ENCODE measurements at places on chromosomes 6 and 20.

- DNase-seq: no peak
Measured at GRCh38 chr6:84273048-84273809, 45.8 kb upstream of the CEP162 start.

DNA sequence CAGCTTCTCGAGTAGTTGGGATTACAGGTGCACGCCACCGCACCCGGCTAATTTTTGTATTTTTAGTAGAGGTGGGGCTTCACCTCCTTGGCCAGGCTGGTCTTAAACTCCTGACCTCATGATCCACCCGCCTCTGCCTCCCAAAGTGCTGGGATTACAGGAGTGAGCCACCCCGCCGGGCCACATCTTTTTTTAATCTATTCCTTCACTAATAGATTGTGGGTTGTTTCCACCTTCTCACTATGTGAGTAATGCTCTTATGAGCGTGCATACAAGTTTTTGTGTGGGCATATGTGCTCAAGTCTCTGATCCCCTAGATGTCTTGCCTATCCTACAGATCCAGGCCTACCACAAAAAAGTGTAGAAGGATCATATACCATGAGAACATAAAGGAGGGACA lies 30.7 kb downstream of the CARMIL1 start:
- no peak for DNase-seq

- no peak for DNase-seq
Measured at GRCh38 chr20:59211208-59211765, 47.7 kb downstream of the ZNF831 start.

GRCh38 chr6:422433-423054 lies 31.0 kb downstream of the IRF4 start:
- peak; percentile 60 for DNase-seq

DNA sequence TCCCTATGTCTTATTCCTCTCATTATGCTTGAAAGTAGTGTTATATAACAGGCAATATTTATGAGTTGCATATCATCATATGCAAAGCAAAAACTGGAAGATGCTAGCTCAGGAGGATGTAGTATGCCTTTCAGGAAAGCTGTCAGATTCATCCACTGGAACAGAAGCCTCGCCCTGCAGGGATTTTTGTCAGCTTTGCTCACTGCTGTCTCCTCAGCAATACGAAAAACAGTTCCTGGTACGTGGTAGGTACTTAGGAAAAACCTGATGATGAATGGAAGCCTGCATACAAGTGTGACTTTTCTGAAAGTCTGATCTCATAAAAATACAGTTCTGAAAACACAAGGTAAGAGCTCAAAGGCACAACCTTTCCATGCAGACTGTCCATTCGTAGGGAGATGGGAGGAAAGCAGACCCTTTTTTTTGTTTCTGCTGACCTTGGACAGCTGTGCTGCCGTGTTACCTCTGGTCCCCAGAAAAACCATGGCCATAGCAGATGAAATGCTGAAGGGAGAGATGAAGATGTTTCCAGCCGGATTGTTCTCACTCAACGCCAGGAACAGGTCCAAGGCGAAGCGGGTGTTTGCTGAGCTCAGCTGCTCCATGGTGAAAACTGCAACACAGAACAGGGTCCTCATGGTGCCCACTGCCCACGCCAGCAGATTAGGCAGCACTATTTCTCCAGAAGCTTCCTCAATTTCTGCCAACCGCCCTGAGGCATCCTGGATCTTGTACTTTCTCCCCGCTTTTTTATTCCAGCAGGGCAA lies 1.5 kb downstream of the SERPINB1 start:
- no peak for DNase-seq

DNA sequence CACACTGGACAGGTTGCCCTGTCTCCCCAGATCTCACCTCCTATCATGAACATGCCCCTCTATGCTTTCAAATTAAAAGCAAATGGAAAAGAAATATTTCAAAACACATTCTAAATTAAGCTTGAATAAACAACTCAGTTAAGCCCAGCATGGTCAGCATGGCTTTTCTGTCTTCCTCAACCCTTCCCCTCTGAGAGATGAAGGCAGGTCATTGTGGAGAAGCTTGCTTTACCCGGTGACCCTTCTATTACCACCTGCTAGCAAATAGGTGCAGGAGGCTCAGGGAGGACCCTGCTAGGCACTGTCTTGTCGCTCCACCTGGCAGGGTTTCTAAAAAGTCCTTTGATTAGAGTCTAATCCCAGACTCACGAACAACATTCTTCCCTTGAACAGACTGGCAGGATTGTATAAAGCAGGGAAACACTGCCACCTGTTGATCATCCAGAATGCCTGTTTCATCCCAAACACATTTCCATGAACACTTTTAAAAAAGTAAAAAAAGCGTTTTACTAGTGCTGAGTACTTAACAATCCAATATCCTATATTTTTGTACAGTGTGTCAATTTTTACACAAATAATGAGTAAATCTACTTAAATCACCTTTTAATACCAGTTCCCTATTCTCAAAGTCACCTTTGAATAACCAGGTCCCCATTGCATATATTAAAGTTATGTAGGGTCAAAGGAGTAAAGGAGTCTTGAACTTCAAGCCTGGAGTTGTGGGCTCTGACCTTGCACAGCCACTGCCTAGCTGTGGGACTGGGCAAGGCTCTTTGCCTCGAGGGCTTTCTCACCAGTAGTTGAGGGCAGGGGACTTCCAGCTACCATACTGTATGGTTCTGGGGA lies 75.5 kb downstream of the GPR6 start:
- no peak for DNase-seq

DNA sequence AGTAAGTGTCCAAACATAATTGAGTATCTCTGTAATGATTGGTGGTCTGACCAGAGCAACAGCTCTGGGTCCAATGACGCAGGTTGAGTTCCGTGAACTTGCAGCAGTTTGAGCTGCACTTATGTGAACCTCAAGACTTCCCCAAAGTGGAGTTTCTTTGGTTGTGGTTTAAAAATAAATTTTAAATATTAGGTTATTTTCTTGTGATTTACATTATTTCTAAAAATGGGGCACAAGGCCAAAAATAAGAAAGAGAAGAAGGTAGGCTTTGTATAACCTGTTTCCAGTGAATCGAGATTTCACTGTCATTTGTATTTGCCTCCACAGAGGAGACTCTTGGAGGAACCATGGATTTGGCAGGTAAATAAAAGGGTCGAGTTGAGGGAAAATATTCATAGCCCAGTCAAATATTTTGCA lies 166.4 kb upstream of the ZNF217 start:
- no peak for DNase-seq

DNA sequence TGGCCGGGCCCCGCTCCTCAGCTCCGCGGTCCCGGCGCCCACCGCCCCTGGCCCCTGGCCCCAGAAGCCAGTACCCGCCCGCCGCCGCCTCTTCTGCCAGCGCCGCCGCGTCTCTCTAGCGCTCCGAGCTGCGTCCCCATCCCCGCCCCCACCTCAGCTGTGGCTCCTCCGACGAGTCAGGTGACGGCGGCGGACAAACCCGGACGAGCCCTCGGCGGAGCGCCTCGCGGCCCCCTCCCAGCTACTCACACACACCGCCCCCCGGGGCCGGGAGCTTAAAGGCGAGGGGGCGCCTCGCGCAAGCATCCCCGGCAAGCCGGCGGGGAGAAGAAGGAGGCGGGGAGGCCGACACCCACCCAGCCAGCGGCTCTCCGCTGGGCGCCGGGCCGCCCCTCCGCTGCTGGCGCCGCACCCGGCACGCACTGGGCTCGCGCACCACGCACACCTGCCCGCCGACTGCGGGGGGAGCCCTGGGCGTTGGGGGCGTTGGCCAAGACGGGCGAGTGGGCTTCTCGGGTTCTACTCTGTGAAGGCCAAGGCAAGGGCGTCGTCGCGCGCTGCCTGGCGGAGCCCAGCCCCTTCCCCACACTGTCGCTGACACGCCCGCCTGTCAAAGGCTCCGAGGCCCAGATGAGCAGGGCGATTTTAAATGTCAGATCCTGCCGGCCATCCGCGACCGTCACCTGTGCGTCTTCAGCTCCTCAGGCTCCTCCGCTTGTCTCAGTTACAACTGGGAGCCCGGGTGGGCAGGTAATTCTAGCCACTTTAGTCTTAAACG lies at the start of gene SNAP91:
TSS of gene SNAP91 (minus strand) at position 132 of the 778 bp plus-strand sequence. CDS start 1,174 bp downstream, outside the sequence.
- DNase-seq: no peak

GRCh38 chr6:20292905-20293304 lies 80.6 kb upstream of the MBOAT1 start:
- no peak for DNase-seq

- DNase-seq: peak; percentile 55
Measured at GRCh38 chr6:3410385-3411360, 46.2 kb downstream of the SLC22A23 start.

GRCh38 chr20:48335308-48336050 lies 492.3 kb downstream of the PREX1 start:
- no peak for DNase-seq

GRCh38 chr6:156378853-156379252 lies 398.3 kb upstream of the ARID1B start:
- DNase-seq: no peak

- DNase-seq: no peak
Measured at GRCh38 chr6:73182021-73182607, 43.2 kb downstream of the KHDC1L start.

DNA sequence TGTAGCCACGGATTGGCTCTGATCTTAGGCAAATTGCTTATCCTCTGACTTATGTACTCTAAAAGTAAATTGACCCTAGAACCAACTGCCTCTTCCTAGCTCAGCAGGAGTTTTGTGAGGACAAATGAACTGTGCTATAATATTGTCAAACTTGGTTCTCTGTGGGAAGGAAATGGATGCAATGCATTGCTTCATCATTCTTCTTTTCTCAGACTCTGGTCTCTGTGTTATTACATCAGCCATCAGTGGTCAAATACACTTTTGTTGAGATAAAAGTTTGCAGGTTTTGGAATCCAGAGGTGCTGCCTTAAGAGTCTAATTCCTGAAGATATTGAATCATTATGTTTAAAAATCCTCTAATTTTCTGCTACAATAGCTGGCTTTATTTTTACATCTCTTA lies 64.9 kb downstream of the SLC24A3 start:
- DNase-seq: no peak

GRCh38 chr20:39523405-39523804 lies 561.3 kb downstream of the DHX35 start:
- no peak for DNase-seq

DNA sequence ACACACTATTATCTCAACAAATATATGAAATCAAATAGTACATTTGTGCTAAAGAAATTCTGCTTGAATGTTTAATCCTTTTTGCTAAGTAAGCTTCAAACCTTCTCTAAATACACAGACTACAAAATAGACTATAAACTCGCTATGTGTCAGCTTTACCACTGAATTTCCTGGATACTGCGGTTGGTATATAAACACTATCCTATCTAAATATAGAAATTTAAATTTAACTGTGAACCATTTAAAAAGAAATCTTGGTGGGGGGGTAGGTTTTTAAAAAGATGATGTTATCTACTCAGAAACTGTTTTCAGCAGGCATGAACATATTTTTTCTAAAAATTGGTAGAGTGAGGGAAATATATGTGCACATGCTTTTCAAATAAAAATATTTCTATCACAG lies 306.5 kb upstream of the RUNX2 start:
- DNase-seq: no peak

GRCh38 chr20:63219866-63220521 lies 4.1 kb upstream of the YTHDF1 start:
- no peak for DNase-seq

- no peak for DNase-seq
Measured at GRCh38 chr20:18831830-18832499, 18.4 kb downstream of the SCP2D1 start.

DNA sequence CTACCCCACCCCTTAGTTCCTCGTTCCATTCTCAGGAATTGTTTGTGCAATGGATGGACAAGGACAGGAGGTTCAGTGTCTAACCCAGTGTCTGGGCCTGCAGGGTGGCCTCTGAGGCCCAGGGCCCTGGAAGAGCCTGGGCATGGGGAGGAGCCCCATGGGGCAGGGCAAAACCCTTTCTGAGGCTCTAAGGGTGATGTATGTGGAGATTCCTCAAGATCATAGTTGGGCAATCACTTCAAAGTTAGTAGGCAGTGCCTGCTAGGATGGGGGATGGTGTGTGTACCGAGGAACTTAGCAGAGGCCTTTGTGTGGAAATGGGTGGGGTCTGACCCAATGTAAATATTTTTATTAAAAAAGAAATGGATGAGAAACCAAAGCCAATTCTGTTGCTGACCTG lies 6.7 kb upstream of the C2 start:
- no peak for DNase-seq

GRCh38 chr6:150747155-150747554 lies 118.3 kb upstream of the MTHFD1L start:
- DNase-seq: no peak

- no peak for DNase-seq
Measured at GRCh38 chr20:48146877-48147276, 361.6 kb upstream of the SULF2 start.

- no peak for DNase-seq
Measured at GRCh38 chr6:56659721-56660380, 17.2 kb upstream of the DST start.

- no peak for DNase-seq
Measured at GRCh38 chr6:158011478-158011920, 29.8 kb downstream of the SYNJ2 start.

- no peak for DNase-seq
Measured at GRCh38 chr6:16474772-16475493, 236.5 kb downstream of the GMPR start.

DNA sequence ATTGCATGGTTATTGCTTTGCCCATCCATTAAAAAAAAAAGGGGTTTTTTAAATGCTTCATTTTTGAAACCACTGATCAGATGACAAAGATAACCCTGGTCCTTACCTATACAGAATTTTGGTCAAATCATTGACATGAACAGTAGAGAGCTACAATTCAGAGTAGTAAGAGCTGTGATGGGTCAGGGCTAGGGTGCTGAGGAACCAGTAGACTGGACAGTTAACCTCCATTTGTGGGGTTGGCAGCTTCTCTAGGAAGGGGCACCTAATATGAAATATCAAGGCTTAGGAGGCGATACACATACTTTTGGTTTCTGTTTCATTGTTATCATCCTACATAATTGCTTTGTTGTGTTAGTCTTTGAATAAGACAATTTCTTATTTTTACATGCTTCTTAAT lies 55.1 kb downstream of the ORC3 start:
- DNase-seq: no peak

DNA sequence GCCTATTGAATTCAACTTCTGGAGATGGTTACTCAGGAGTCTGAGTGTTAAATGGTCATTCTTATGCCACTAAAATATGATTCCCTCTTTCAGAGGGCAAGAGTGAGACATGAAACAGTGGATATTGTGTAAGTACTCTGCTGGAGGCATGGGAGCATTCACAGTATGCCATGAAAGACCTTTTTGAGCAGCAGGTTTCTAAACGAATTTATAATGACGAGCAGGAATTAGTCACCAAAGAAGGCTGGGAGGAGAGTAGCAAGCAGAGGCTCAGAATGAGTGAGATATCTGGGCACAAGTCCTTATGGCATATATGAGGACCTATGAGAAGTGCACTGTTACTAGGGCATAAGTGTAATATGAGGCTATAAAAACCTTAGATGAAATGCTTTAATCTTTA lies 10.9 kb upstream of the MYB start:
- DNase-seq: no peak

- DNase-seq: no peak
Measured at GRCh38 chr6:47701363-47701762, 3.0 kb downstream of the ADGRF4 start.

DNA sequence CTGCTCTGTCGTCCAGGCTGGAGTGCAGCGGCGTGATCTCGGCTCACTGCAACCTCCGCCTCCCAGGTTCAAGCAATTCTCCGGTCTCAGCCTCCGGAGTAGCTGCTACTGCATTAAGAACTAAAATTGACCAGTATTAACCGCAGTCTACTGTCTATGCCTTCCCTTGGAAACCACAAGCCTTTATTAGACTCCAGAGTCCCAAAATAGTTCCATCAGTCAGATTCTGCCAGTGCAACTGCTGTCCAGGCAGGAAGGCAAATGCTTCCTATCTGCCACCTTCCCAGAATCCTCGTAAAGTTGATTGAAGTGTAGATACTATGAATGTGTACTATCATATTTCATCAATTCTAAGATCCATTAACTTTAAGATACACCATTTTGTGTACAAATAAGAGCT lies 16.7 kb downstream of the KAT14 start:
- DNase-seq: no peak
